ENCODE measurements at places on chromosomes 6 and 20.

- DNase-seq, result no peak
Observed at GRCh38 chr6:119105282-119105681, 26.8 kb upstream of the FAM184A start.

- DNase-seq, result peak; percentile 34
Observed at GRCh38 chr20:10094566-10095173, 59.9 kb downstream of the ANKEF1 start.

GRCh38 chr6:46287681-46288080 is 116.9 kb upstream of the ENPP5 start:
- no peak for DNase-seq

- no peak for DNase-seq
Observed at GRCh38 chr6:16999491-17000436, 102.1 kb upstream of the STMND1 start.

DNA sequence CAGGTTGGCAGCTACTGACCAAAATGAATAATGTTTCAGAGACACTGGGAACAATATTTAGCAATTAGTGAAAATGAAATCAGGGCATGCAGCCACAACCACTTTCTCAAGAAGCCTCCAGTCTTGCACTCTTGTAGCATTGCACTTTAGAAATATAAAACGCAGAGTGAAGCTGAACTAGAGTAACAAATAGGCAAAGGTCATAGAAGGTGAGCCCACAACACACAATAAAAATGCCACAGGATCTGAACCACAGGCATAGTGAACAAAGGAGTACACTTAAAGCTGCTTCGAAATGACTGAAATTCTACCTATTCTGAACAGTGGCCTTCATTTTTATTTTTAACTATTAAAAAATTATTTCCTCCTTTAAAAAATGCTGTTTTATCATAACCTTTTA is 25.0 kb downstream of the DDO start:
- no peak for DNase-seq

DNA sequence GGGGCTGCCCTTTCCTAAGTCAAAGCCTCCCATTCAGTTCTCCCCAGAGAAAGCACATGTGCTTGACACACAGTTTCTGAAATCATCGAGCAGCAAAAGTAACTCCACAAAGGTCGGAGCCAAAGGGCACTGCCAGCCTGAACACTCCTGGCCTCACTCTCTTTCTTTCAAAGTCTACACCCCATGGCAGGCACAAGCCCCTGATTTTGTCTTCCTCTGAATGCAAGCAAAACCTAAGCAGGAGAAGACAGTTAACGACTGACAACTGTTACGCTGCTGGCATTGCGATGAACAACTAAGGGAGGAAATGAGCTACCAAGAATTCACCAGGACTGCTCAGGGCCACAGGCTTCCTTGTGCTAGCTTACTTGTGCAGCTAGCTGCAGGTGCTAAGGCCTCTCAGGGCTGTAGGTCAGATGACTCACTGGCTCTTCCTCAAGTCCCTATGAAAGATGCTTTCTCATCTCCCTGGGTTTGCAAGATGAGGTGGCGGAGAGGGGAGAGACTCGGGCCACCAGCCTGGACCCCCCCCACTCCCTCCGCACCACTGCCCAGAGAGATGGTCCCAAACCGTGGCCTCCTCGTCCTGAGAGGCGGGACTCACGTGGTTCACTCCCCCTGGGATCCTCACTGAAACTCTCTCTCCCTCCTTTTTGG is 208.2 kb downstream of the DLL1 start:
- DNase-seq, result no peak

DNA sequence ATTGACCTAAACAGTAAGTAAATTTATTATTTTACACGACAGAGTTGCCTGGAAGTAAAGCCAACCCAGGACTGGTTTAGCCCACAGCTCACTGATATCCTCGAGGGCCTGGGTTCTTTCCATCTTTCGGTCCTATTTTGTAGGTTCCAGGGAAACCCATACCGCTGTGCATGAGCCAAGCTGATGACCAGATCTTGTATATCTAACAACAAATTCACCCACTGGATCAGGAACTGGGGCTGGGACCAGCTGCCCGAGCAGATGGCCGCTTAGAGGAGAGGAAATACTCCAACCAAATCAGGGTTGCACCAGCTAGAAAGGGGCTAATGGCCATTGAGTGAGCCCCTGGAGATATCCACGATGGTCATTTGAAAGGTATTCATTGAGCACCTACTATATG is 139.2 kb downstream of the BACH2 start:
- DNase-seq, result no peak

DNA sequence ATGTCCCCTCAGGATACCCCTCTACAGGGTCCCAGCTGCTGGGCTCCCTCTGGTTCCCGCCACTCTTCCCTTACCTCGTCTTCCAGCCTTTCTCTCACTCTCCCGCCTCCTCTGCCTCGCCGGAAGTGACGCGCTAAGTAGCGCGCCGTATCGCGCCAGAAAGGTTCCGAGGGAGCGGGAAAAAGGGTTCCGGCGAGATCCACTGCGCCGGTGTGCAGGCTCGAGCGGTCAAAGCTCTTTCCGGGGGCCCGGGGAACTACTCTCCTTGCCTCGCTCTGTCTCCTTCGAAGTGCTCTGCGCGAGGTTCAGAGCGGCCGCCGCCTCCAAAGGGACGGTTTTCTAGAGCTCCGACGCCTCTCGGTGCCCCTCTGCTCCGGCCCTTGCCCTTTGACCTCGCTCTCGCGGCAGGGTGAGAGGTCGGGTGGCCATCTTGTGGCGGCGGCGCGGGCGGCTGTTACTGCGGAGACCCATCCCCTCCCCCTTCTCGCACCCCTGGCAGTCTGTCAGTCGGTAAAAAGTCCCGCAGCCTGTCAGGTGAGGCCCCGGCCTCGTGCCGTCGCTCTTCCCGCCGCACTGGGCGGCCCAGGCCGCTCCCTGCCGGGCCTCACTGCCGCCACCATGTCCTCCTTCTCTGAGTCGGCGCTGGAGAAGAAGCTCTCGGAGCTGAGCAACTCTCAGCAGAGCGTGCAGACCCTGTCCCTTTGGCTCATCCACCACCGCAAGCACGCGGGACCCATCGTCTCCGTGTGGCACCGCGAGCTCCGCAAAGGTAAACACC is at the start of the genes RPRD1B and TTI1:
Gene RPRD1B, plus strand, starts transcription at position 417 of the 778 bp plus-strand sequence. Its CDS starts 202 bp downstream, at position 619.
Gene TTI1, minus strand, starts transcription at position 127 of the 778 bp plus-strand sequence. CDS start 19,640 bp downstream, outside the sequence.
- DNase-seq, result peak; percentile 96

DNA sequence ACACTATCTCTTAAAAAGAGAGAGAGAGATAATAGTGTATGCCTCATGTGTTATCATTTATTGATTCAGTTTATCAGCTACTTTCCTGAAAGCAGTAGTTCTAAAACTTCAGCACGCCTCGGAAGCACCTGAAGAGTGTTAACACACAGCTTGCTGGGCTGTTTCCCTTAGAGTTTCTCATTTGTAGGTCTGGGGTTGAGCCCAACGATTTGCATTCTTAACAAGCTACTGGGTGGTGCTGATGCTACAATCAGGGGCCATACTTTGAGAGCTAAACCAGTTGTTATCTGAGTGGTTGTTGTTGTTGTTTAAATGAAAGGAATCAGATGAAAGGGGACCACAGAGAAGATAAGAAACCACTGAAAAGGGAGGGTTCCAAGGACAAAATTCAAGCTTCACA is 32.6 kb downstream of the SIM1 start:
- peak; percentile 75 for DNase-seq

DNA sequence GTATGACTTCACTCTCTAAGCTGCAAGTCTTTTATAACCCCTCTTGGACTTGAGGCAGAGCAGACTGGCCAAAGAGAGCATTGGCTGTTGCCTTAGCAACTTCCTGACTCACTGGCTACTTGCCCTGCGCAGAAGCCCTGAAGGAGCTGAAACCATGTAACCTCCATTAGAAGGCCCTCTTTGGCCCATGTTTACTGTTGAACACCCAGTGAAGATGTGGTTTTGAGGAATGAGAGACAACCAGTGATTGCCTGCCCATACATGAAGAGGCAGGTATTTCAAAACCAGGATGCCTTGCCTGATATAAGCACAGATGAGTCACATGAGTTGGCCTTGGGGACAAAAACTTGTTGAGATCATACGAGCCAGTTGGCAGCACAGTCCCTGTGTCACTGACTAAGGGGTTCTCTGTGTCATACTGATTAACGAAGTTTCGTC is 182.5 kb downstream of the EDN1 start:
- DNase-seq, result peak; percentile 21

DNA sequence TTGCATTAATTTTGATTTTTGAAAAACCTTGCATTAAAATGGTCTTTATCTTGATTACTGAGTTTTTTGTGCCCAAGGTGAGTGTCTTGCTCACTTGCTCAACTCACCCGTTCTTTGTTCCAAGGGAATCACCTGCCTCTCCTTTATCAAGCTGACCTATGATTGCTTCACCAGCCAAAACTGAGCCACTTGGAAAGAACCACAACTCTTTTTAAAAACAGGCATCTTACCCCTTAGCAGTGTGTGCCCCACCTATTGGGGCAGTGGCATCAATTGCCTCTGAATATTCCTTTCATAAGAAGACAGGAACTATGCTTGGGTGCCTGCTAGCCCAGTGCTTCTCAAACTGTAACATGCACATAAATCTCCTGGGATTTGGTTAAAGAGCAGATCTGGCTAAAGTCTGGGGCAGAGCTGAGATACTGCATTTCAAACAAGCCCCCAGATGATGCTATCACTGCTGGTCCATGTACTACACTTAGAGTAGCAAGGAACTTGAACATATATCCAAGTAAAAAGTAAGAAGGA is 3.3 kb upstream of the STK38 start:
- DNase-seq, result no peak

DNA sequence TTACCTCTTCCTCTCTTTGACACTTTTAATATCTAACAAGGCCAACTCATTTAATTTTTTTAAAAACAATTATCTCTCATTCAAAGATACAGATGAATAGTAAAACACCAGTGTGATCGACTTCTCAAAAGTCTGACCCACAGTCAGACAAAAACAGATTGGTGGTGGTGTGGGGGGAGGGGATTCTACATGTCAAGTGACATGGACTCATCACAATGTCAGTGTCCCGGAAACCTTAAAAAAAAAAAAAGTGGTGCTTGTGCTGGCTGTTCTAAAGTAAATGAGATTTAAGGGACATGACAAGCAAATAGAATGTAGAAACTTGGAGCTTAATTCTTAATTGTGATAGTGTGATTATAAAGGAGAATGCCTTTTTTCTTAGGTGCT is 16.3 kb upstream of the RFPL4B start:
- no peak for DNase-seq

DNA sequence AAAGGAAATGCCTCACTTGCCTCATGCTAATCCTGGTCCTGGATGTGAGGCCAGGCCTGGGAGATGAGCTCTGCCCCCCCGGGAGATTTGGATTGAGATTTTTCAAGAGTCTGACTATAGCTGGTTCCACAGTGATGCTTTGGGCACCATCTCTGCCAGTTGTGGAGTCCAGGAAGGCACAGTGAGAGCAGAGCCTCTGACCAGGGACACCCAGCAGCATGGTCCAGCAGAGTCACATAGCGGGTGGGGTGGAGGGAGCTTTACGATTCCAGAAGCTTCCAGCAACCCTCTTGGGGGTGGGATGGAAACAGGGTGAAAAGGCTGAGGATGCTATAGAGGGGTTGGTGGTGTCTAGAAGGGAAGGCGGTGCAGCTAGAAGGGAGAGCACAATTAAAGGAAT is 8.7 kb downstream of the SLC32A1 start:
- no peak for DNase-seq

- DNase-seq, result peak; percentile 92
Observed at GRCh38 chr6:114364301-114364700, 21.5 kb upstream of the HS3ST5 start.

DNA sequence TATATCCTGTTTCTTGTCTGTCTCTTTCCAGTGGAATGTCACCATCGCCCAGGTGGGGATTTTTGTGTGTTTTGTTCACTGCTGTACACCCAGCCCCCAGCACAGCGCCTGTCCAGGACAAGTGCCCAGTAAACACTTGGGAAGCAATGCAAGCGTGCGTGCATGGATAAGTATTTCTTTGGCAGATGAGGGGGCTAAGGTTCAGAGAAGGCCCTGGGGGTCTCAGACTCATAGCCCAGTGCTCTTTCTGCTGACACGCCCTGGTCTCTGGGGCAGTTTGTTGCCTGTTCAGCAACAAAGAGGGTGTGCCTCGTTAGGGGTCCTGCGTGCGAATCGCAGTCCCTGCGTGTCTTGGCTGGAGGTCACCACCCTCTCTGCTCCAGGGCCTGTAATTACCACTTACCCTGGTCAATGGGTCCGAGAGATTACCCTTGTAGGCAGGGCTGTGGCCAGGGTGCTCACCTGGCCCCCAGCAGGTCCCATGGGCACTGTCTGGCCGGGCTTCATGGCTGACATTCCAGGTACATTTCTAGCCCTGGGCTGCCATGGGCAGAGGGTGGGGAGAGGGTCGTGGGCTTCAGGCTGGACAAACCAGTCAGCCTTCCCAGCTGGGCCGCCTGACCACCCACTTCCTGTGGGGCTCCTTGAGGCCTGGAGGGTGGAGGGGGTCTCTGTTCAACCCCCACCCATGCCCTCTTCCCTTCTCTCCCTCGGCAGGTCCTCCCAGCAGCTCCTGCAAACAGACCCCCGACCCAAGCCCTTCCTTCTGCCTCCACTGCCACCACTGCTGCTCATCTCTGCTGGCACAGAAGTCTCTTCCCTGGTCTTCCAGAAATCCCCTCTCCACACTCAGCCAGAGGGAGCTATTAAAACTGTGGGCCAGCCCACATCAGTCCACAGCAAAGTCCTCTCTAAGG is 87.1 kb downstream of the CEBPB start:
- DNase-seq, result no peak

DNA sequence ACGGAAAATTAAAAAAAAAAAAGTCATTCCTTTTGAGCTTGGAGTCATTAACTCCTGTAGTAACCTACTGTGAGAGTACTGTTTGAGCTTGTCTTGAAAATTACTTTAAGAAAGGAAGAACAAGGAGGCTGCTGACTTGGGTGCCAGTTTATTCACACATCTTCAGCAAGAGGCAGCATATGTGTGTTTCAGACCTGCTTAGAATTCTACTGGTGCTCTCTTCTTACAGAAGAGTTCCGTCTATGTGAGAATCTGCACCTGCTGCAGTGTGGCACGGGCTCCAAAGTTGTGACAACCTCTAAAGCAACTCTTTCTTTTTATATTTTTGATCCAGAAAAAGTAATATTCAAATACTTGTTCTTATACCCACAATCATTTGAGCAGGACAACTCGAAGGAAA is 117.4 kb upstream of the SOX4 start:
- DNase-seq, result no peak

- DNase-seq, result no peak
Observed at GRCh38 chr20:3577366-3577765, 85.8 kb downstream of the GFRA4 start.

DNA sequence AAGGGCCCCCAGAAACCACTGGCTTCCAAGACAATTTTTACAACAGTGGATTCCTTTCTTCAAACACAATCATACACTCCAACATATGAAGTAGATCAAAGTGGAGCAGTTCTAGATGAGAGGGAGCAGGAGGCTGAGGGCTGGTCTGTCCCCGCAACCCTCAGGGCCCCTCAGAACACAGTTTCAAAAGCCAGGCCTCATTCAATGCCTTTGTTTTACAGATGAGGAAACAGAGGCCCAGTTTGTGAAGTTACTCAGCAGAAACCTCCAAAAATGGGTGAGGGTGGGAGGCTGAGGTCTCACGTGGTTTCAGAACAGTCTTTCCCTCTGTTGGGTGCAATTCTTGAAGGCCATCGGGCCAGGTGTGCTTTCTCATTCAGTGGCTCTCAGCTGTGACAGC is 134.9 kb downstream of the SCML4 start:
- DNase-seq, result no peak

- DNase-seq, result no peak
Observed at GRCh38 chr6:39370390-39370789, 47.9 kb upstream of the KCNK16 start.

All from mesendoderm (in vitro differentiated cells).